ENCODE measurements at places on chromosomes 7 and 10.

DNA sequence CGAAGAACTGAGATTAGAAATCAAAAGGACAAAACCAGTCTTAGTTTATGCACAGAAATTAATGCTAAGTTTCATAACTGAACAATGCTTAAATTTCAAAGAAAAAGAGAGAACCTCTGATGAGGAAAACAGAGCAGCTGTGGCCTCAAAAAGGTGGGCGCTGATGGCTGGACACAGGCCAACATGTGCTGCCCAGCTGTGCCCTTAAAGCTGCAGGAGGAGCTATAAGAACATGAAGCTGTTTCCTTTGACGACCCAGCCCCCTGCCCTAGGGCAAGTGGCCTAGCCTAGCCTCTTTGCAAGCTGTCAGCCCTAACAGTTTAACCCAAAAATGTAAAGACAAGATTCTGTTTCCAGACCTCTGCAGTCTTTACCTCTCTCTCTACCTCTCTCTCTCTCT, 107.7 kb downstream of the GRID1 start:
- no peak for DNase-seq

GRCh38 chr7:4681886-4682620, at the start of gene FOXK1:
FOXK1 (plus strand) TSS chr7:4682295; CDS start chr7:4682309, 14 bp downstream.
- DNase-seq, result peak; percentile 83

GRCh38 chr7:111878785-111879184, 316.5 kb upstream of the IMMP2L start:
- DNase-seq, result no peak

GRCh38 chr7:45714521-45714820, 140.3 kb downstream of the ADCY1 start:
- no peak for DNase-seq

- peak; percentile 42 for DNase-seq
Measured at GRCh38 chr10:100186253-100187212, 704 bp upstream of the ERLIN1 start.

DNA sequence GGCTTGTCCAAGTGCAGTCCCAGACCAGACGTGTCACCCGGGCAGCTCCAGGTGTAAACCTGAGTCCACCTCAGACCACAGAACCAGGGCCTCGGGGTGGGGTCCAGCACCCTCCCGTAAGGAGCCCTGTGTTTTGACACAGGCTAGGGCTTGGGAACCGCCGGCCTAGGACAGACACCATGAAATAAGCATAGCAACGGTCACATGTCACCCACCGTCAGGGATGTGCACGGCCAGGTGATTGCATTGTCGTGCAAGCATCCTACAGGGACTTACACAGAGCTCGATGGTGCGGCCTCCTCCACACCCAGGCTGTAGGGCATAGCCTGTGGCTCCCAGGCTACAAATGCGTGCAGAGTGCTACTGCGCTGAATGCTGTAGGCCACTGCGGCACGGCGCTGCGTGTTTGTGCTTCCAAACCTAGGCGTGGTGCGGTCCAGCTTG, 10.6 kb downstream of the ZFAND2A start:
- DNase-seq, result no peak

DNA sequence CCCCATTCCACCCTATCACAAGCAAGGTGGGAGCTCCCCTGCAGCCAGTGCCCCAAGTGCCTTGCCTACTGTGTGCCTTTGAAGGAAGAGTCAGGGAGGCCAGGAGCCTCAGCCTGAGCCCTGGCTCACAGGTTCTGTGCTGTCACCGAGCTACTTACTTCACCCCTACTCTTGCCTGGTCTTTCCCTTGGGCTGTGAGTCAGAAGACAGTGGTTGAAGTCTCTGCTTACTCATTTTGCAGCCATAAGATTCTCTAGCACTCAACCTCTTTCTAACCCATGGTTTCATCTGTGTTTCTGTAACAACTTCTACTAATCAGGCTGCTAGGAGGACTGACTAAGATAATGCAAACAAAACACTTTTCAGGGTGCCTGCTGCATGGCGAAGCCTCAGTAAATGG, 114.5 kb downstream of the PLCE1 start:
- DNase-seq, result peak; percentile 80

DNA sequence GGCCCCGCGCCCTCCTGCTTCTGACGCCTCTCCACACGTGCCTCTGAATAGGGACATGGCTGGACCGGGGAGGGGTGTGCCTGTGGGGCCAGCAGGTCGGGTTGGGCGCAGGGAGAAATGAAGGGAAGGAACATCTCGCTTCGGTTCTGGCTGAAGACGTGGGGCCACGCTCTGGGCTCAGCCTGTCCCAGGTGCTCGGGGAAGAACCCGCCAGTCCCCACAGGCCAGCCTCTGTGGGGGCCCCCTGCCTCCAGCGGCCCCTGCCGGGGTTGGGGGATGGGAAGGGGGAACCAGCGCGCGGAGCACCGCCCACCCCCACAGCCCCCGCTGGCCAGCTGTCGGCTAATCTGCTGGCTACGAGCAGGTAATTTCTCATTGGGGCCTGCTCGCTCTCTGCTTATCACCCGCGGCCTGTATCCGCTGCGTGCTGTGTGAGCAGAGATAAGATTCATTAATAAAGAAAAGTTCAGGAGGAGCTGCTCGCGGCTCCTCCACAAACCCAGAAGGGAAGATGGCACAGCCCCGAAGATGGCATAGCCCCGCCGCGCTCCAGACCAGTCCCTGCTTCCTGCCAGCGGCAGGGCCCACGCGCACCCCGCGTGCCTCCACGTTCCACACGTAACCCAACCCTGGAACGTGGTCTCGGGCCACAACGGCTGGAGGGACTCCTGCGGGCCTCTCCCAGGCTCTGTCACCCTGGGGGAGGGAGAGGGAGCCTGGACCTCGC, 186.2 kb downstream of the ELFN1 start:
- DNase-seq, result no peak

- no peak for DNase-seq
Measured at GRCh38 chr10:133403784-133404183, 9.8 kb downstream of the MTG1 start.

DNA sequence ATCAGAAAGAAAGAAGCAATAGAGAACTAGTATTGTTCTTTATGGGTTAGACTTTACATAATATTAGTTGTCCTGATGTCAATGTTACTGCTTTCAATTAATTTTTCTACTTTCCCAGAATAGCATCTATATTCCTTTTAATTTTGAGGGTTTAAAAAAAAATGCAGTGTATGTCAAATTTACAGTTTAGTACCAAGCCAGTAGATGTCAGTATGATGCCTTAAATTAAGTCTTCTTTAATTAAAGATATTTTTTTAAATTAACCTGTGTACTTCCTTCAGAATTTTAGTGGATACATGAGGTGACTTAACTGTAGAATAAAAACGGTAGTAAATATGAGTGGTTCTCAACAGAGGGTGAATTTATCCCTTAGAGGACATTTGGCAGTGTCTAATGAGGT, 35.2 kb upstream of the STOX1 start:
- peak; percentile 6 for DNase-seq

DNA sequence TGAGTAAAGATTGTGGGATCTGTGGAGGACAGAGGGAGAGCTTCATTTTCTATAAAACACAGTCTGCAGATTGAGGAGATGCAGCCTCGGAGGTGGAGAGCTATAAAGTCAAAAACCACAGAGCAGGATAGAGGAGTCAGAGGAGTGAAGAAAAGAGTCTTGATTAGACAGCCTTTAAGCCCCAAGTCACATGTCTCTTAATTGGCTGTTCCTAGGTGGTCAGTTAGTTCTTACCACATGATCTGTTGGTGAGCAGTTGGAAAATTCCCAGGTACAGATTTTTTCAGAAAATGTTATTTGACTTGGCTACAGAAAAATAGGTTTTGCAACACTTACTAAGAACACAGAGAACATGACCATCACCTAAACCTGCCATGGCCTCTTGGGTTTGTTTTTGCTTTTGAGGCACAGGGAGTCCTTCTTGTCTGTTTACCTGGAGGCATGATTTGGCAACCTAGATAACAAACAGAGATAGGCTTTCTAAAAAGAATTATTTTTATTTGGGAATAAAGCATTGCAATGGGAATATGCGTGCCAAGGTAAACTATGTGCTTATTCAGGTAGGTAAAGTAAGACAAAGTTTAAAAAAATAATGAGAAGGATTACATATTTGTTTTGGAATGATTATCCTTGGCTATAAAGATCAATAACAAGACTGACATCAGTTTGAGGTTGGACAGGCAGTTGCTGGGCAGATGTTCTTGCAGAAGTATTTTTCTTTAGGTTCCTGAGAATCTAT, 604 bp upstream of the CYP3A43 start:
- no peak for DNase-seq

GRCh38 chr10:131775833-131776232, 125.0 kb upstream of the PPP2R2D start:
- DNase-seq, result no peak

DNA sequence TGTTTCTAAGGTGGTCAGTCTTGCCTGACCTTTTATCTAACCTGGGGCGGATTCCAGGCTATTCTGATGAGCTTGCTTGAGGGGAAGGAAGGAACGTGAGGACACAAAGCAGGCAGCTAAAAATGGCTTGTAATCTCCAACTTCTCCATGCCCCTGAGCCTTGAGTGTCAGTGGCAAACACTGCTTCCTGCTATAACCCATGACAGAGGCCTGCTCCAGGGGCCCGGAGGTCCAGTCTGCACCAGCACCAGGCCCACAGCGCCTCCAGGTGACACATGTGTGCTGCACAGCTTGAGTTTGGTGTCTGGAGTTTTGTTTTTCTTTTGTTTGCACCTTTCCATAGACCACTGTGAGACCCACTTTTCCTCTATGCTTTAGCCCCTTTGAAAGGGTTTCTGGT, 207.9 kb downstream of the PAXIP1 start:
- DNase-seq, result no peak

DNA sequence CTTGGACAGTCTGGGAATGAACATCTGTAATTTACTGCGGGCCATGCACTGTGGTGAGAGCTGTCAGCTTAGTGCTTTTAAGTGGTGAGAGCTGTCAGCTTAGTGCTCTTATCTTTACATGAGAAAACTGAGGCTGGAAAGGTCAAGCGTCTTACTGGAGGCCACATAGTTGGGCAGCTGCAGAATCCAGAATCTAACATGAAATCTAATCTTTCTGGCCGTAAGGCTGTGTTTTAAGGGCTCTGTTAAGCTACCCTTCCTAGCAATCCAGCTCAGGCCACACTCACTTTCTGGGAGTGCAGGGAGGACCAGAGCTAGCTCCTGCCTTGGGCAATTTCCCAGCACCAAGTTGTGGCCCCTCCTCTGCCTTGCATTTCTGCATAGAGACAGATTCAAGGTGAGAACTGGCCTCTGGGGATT, 70.2 kb downstream of the SORCS3 start:
- DNase-seq, result no peak

- no peak for DNase-seq
Measured at GRCh38 chr7:106071356-106071998, 40.6 kb downstream of the SYPL1 start.

DNA sequence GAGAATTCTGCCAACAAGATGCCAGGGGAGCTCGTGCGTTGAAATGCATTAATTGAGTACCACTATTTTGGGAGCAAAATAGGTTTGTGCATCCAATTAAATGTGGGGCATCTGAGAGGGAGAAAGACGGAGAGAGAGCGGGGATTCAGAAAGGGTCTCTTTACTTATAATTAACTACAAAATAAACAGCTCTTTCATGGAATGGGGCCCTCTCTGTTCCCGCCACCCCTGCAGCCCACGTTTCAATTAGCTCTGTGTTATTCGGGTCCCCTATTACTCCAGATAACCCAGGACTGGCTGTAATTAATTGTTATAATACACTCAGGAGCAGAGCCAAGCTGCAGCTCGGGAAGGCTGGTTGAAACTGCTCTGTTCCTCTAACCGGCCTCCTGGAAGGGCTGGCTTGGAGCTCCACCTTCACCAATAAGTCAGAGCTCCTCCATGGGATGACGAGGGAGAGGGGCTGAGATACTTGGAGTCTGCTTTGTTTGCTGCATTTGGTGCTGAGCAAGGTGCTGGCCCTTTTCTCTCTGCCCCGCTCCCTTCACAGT, 67.8 kb downstream of the CARD11 start:
- DNase-seq, result no peak

DNA sequence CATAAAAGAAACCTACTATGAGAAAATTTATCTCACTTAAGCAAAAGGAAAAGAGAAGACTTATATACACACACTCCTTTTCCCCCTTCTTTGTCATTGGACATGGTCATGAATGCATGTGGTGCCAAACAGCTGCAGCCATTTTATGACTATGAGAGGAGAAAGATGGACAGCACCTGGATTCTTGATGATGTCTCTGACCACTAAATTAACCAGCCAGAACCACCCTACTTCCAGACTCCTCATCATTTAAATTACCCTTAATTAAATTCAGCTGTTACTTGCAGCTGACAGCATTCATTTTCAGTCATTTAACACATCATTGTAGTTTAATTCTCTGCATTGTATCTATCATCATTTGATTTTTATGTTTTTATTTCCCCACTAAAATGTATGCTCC, 379.0 kb upstream of the HPS1 start:
- DNase-seq, result peak; percentile 17

GRCh38 chr10:94199565-94199964, 163.2 kb downstream of the NOC3L start:
- no peak for DNase-seq

DNA sequence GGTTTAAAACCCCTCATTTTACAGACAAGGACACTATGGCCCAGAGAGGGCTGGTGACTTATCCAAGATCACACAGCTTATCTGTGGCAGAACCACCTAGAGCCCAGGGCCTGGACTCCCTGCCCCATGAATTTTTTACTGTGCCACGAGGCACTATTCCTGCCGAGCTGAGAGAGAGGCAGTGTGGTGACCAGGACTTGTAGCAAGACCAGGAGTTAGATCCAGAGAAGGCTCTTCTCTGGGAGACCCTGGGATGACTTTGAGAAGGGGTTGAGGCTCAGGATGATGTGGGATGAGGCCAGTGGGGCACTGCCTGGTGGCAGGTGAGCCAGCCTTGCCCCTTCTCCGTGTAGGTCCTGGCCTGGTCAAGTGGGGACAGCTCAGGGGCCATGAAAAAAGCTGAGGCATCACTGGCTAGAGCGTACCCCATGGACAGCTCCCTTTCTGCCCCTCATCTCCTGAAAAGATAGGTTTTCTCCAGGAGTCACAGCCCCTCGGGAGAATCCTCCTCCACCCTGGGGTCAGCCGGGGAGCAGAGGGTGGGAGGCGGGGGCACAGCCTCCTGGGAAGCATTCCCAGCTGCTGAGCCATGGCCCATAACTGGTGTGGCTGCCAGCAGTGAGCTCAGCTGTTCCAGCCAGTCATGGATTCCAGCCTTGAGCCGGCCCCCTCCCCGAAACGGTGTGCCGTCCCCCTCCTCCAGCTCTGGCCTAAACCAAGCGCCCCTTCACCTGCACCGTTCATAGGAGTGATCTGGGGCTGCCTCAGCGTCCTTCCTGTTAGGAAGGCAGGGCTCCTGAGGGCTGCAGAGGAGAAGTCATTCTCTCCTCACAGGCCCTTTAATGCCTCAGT, 5.8 kb downstream of the FLNC start:
- DNase-seq, result peak; percentile 62

Measured in fibroblast of skin of abdomen (primary cell).